ENCODE measurements at places on chromosomes 1 and 21. TPM values are rescaled to one million over a fixed set of nuclear protein-coding genes. Genes with fewer than 3 reads are reported as not detected.
A peak's percentile ranks its signal among the peaks of the same experiment; 100 is the strongest.

DNA sequence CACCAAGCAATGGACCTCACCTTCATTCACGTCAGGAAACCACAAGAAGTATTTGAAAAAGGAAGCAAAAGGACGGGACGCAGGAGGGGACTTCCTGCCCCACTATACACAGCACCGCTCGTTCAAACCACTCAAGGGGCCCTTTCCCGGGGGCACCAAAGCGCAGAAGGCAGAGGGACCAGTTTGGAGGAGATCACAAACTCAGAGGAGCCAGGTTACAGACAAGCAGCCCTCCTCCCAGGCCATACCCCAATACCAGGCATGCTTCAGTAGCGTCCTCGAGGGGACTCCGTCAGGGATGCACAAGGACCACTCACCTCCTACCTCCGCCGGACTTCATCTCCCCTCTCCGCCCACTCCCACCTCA lies 685 bp downstream of the CRTC2 start:
- peak overlapping the region; percentile 83 for H3K27ac ChIP-seq
- H3K27me3 ChIP-seq = no peaks in the 10 kb centered on the region
- peaks cover 33% of the 10 kb centered on the region for H3K4me1 ChIP-seq

The RWDD3 gene
- total RNA-seq = 23.7 TPM

DNA sequence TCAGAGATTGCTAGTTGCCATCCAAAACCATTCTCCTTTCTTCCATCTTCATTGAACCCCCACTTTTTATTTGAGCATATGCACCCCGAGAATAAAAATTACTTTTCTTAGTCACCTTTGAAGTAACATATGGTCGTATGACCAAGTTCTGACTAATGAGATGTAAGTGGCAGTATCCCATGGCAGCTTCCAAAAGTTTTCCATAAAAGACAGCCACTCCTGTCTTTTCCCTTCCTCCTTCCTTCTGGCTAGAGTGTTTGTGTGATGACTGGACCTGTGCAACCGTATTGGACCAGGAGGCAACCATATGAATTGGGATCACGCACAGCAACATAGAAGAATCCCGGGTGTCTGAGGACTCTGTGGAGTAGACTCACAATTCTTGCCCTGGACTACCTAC lies 41.1 kb upstream of the CCSAP start:
- no peaks in the 10 kb centered on the region for H3K36me3 ChIP-seq
- peaks cover 65% of the 10 kb centered on the region for H3K27me3 ChIP-seq
- no peak overlapping the region for H3K4me3 ChIP-seq
- no peak for DNase-seq
- no peak overlapping the region for H3K27ac ChIP-seq

DNA sequence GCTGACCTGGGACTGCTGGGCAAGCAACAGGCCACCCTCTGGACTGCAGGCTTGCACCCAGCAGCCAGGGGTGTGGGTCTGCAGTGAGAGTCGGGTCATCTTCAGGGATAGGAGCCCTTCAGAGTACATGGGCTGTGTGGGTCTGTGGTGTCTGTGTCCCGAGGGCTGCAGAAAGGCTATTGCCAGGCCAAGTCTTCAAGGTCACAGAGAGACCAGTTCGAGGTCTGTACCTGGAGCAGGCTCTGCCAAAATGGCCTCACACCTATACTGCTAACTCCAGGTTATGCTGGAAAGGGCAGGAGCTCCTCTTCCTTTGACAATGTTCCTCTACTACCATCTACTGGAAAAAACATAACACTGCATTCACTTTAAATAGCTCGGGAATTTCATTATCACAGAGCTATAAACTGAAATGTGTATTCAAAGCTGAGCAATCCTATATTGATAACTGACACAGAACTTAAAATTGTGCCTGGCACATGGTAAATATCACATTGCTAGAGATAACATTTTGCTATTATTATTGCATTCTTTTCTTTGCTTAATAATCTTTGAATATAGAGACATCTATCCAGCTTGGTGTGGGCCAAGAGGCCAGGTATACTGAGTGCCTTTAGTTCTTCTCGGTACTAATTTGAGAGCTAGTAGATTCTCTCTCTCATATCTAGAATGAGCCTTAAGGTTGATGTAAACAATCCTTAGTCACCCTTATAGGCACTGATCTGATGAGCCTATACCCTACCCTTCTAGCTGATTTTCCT lies 6.9 kb upstream of the DNAH14 start:
- peaks cover 16% of the 10 kb centered on the region for H3K27me3 ChIP-seq
- H3K4me1 ChIP-seq = no peaks in the 10 kb centered on the region
- no peaks in the 10 kb centered on the region for H3K36me3 ChIP-seq

DNA sequence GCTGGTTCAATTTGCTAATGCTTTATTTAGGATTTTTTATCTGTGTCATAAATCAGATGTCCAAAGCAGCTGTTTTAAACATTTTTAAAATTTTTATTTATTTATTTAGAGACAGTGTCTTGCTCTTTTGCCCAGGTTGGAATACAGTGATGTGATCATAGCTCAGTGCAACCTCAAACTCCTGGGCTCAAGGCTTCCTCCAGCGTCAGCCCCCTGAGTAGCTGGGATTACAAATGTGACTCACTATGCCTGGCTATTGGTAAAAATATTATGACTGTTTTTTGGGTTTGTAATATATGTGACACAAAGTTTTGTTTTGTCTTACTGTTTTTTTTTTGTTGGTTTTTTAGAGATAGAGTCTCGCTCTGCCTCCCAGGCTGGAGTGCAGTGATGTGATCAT lies 11.8 kb downstream of the ZBED6 start:
- H3K4me1 ChIP-seq = no peaks in the 10 kb centered on the region
- H3K27me3 ChIP-seq = no peaks in the 10 kb centered on the region
- no peak for DNase-seq
- peaks cover 84% of the 10 kb centered on the region for H3K36me3 ChIP-seq
- H3K27ac ChIP-seq = no peak overlapping the region

- H3K27me3 ChIP-seq = no peaks in the 10 kb centered on the region
- no peak overlapping the region for H3K4me3 ChIP-seq
- H3K27ac ChIP-seq = peak overlapping the region; percentile 62
- H3K36me3 ChIP-seq = no peaks in the 10 kb centered on the region
- DNase-seq = no peak
These were observed 5.7 kb upstream of the ARID1A start for GRCh38 chr1:26690157-26690556.

DNA sequence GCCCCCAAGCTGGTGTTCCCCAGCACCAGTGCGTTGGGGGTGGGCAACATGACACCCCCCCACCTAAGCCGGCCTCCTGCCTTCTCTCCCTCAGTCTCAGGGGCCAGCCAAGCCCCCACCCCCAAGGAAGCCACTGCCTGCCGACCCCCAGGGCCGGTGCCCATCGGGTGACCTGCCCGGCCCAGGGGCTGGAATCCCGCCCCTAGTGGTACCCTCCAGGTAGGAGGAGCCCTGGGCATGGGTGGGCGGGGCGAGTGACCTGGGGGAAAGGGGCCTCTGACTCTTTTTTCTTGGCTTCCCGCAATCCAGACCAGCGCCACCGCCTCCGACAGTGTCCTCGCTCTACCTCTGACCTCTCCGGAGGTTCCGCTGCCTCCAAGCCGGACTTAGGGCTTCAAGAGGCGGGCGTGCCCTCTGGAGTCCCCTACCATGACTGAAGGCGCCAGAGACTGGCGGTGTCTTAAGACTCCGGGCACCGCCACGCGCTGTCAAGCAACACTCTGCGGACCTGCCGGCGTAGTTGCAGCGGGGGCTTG lies 1.3 kb upstream of the EFNA4 start:
- DNase-seq = no peak
- H3K4me3 ChIP-seq = no peak overlapping the region
- peaks cover 61% of the 10 kb centered on the region for H3K4me1 ChIP-seq
- peaks cover 38% of the 10 kb centered on the region for H3K36me3 ChIP-seq

DNA sequence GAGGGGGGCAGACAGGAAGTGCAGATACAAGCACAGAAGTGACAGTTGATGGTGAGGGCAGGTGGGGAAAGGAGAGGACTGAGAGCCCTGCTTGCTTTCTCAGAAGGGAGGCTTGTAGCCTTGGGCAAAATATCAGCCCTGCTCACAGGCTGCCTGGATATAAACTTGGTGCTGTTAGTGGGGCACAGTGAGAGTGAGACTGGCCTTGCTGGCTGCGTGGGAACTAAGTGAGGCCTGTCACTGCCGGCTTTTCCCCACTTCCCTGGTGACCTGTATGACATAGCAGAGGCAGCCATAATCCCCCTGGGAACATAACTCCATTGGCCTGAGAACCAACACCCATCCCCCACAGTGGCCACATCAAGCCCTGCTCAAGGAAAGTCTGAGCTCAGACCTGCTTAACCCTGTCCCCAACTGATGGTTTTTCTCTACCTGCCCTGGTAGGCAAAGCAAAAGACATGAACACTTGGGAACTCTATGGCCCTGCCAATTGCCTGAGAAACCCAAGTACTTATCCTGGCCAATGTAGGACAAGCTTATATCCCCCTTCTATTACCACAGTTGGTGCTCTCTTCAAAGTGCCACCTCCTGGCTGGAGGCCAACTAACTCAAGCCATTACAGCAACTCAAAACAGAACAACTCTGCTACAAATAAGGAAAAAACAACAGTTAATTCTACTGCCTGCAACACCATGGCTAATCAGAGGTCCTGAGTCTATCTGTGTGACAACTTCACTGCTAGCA lies 472.7 kb downstream of the PLPP3 start:
- no peak overlapping the region for H3K4me3 ChIP-seq
- H3K4me1 ChIP-seq = no peaks in the 10 kb centered on the region
- no peaks in the 10 kb centered on the region for H3K27me3 ChIP-seq
- no peaks in the 10 kb centered on the region for H3K36me3 ChIP-seq
- no peak overlapping the region for H3K27ac ChIP-seq
- no peak for DNase-seq

The SYCP1 gene
- not detected for total RNA-seq

DNA sequence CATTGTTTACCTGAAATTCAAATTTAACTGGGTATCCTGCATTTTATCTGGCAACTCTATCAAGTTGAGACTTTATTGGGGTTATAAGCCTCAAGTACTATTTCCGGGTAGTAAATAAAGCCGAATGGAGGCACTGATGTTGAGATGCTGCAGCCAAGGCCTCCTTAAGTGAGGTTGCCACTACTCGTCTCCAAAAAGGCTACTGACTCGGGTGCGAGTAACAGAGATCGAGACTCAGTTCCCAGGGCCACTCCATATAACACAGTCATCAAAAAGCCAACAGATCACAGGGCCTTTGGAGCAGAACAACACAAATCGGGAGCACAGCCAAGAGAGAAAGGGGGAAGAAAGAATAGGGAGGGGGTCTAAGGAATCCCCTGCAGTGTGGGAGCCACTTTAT lies 524 bp downstream of the COPA start:
- DNase-seq = peak; percentile 24
- no peaks in the 10 kb centered on the region for H3K27me3 ChIP-seq
- H3K36me3 ChIP-seq = peaks cover 67% of the 10 kb centered on the region

GRCh38 chr1:228953207-228953606 lies 217.9 kb downstream of the RHOU start:
- H3K27ac ChIP-seq = no peak overlapping the region
- no peak overlapping the region for H3K4me3 ChIP-seq
- peaks cover 14% of the 10 kb centered on the region for H3K27me3 ChIP-seq
- DNase-seq = no peak
- H3K36me3 ChIP-seq = no peaks in the 10 kb centered on the region
- H3K4me1 ChIP-seq = no peaks in the 10 kb centered on the region
